ENCODE measurements at places on chromosomes 7 and 10.
A peak's percentile ranks its signal among the peaks of the same experiment; 100 is the strongest.

DNA sequence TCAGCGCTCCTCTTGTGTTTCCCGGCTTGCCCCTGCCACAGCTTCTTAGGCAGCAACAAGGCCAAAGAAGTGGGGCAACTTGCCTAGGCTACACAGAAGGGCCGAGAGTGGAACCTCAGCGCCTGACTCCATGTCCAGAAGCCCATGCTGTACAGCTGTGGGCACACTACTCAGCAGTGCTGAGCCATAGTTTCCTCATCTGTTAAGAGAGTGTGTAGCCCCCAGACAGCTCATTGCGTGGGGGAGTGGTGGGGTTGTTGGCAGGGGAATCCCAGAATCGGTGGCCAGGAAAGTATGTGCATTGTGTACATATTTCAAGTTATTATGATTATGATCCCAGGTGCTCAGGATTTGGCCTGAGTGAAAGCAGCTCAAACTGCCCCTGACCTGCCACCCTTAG, 96.2 kb downstream of the CDH23 start:
- no peak for DNase-seq

- DNase-seq = no peak
These were observed 178.7 kb upstream of the PRSS58 start for GRCh38 chr7:142436601-142437000.

DNA sequence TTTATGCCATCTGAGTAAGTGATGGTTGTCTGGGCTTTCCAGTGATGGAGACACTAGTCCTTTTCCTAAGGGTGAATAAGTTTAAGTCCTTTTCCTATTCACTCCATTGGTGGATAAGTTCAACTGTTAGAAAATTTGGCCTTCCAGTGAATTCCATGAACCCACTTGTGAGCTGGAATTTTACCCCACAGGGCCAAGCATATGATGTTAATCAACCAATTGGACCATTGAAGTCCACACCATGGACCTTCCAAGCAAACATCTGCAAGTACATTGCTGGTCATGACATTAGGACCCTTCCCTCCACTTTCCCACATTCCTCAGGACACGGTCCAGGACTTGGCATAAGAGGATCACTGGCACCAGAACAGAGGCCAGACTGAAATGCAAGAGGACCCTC, 381.4 kb downstream of the RPS24 start:
- DNase-seq = no peak

DNA sequence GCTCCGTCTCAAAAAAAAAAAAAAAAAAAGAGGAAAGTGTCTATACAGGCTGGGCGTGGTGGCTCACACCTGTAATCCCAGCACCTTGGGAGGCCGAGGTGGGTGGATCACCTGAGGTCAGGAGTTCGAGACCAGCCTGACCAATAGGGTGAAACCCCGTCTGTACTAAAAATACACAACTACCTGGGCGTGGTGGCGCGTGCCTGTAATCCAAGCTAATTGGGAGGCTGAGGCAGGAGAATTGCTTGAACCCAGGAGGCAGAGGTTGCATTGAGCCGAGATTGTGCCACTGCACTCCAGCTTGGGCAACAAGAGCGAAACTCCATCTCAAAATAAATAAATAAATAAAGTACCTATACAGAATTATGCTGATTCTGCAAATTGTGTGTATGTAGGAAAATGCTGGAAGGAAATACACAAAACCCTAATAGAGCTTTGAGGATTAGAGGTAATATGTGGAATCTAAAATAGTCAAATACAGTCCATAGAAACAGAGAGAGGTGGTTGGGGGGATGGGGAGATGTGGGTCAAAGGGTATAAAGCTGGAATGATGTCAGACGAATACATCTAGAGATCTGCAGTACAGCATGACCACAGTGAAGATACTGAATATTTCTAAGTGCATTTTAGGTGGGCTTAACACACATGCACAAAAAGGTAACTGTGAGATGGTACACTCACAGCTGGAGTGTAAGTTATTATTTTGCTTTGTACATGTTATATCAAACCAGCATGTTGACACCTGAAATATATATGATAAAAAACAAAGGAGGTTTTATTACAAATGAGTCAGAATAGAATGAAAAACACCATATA, 174.5 kb upstream of the KLF14 start:
- no peak for DNase-seq

DNA sequence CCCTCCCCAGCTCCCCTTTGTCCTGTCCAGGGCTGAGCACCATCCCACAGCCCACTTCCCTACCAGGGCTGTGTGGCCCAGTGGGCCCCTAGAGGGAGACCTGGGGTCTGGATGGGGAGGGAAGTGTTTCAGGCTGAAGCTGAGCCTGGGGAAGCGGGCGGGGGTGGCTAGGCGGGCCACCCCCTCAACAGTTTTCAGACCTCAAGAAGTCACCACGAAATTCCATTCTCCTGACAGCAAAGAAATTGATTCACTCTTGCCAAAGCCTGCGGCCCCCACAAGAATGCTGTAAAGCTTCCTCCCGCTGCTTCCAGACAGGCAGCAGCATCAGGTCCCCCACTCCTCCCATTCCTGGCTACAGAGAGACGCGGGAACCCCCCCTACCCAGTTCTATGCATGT, 2.5 kb upstream of the LFNG start:
- DNase-seq = no peak

- peak; percentile 7 for DNase-seq
These were observed 52.2 kb downstream of the DIP2C start for GRCh38 chr10:637221-637620.

GRCh38 chr10:58625070-58625469, 112.4 kb downstream of the BICC1 start:
- DNase-seq = no peak

GRCh38 chr10:70674560-70675495, 2.5 kb downstream of the ADAMTS14 start:
- DNase-seq = no peak

DNA sequence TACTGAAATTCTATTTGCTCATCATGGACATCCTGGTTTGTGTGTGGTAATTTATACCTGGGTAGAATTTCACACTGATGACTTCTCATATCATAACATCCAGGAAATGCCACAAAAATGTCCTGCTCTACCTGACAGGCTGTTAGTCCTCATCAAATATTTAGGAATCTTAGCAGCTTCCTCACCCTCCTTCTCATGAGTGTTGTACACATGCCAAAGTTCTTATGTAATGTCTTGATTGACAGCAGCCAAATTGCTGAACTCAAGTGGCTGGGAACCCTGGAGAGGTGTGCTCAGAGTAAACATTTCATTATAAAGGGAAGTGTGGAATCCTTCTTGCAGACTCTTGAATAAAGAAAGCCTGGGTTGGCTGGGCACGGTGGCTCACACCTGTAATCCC, 8.9 kb downstream of the EEPD1 start:
- no peak for DNase-seq

DNA sequence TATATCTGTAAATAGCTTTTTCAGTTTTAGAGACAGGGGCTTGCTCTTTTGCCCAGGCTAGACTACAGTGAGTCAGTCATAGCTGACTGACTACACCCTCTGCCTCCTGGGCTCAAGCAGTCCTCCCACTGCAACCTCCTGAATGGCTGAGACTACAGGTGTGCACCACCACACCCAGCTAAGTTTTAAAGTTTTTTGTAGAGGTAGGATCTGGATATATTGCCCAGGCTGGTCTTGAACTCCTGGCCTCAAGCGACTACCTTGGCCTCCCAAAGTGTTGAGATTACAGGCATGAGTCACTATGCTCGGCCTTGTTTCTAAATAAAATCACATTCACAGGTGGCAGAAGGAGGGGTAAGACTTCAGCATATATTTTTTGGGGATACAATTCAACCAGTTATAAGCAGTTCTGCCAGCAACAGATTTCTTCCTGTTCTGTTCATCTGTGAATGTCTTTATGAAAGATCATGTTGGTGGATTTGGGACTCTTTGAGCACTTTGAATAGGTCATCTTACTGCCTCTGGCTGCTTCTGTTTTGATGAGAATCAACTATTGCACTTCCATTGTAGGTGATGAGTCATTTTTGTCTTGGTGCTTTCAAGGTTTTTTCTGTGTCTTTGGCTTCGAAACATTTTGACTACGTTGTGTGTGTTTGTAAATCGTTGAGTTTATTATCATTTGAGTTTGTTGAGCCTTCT, 15.7 kb downstream of the RBM33 start:
- DNase-seq = no peak

GRCh38 chr10:73771722-73772280, 10.0 kb upstream of the CHCHD1 start:
- DNase-seq = peak; percentile 90

DNA sequence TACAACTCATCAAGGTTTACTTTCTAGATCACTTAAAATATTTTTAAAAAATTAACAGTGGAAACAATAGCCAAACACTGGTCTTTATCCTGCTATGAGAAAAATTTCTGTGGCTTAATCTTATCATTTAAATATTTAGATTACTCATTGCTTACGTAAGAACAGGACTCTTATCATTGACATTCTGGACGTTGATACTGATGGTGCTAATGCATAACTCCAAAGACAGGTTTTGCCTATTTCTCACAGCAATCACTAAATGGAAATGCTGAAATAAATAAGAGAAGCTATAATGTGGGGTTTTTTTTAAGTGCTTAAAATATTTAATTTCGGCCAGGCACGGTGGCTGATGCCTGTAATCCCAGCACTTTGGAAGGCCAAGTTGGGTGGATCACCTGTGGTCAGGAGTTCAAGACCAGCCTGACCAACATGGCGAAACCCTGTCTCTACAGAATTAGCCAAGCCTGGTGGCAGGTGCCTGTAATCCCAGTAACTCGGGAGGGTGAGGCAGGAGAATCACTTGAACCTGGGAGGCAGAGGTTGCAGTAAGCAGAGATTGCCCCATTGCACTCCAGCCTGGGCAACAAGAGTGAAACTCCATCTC, 195.0 kb downstream of the HGF start:
- DNase-seq = no peak

- no peak for DNase-seq
These were observed 103.4 kb upstream of the ANLN start for GRCh38 chr7:36286226-36286625.

DNA sequence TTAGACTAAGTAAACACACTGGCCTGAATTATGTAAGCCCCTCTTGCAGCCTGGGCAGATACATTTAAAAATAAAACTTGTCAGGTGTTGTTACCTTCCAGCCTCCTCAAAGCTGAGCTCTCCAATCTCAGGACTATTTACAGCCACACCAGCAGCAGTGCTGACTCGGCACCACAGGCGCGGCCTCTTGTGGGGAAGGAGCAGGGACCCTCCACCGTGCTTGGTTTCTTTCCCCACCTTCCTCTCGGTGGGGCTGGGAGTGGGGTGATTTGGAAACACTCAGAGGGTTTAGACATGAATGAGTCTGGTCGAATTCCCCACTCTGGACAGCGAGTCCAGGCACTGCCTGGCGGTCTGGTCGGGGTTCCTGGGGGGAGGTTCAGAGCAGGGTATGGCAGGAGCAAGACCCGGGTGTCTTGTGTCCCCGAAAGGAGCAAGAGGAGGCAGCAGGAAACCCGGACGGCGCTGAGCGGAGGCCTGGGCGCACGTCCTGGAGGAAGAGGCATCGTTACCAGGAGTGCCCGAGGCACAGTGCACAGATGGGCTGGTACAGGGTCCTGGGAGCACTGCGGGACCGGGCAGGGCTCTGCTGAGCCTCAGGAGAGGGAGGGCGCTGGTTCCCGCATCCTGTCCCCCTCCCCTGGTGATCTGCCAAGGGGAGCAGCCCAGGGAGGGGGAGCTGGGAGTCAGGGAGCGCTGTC, 29.2 kb upstream of the CFAP46 start:
- peak; percentile 83 for DNase-seq

DNA sequence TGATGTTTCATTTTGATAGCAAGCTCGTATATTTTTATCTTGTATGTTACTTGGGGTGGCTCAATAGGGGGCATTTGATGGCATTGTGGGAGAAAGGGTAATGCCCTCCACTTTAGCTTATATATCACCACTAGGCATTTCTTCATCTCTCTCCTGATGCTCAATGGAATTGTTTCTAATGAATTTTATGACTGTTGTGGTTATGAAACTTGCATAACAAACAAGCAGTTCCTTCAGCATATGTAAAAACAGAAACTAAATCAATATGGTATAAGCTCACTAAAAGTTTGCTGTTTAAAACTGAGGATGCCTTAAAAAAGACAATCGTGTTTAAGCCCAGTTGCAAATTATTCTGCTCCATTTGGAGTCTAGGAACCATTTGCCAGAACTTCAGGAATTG, 75.5 kb downstream of the CDK14 start:
- no peak for DNase-seq

DNA sequence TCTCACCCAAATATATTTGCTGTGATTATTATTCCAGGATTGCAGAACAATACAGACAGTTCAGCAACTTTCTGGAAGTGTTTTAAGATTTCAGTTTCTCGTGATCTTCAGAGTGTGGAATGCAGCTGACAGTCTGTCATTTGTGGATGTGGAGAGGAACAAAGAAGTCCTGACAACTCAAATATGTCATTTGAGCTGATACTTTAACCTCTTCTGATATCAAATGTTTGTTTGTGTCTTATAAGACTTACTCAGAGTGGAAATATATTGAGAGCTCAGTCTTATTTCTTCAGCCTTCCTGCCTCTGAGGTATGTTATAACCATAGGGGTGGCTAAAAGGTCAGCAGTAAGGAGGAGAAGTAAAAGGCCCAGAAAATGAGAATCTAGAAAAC, 96.4 kb downstream of the OSBPL3 start:
- no peak for DNase-seq

DNA sequence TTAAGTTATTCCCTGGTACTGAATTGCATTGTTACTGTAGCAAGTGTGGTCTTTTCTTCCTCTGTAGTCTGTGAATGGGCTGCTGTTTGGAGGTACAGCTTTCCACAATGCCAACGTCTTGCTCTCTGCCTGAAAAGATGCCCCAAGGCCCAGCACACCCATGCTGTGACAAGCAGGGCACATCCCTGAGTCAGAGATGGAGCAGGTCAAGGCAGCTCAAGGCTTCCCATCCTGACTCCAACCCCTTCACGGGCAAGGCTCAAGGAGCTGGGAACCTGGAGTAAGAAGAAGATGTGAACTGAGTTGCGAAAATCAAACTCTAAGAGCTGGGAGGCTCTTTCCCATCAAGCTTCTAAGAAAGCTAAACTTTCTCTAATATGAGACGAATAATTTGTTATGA, 27.2 kb downstream of the SVIL start:
- no peak for DNase-seq

GRCh38 chr7:17131060-17131345, 167.4 kb upstream of the AHR start:
- no peak for DNase-seq

GRCh38 chr7:47253650-47254080, 328.2 kb downstream of the TNS3 start:
- no peak for DNase-seq

Data from posterior cingulate gyrus (tissue), 11 donors.